ENCODE measurements at places on chromosomes 2 and 18.
A peak's percentile ranks its signal among the peaks of the same experiment; 100 is the strongest.

GRCh38 chr2:130917006-130917688 lies 80.4 kb downstream of the ARHGEF4 start:
- no peak for DNase-seq

DNA sequence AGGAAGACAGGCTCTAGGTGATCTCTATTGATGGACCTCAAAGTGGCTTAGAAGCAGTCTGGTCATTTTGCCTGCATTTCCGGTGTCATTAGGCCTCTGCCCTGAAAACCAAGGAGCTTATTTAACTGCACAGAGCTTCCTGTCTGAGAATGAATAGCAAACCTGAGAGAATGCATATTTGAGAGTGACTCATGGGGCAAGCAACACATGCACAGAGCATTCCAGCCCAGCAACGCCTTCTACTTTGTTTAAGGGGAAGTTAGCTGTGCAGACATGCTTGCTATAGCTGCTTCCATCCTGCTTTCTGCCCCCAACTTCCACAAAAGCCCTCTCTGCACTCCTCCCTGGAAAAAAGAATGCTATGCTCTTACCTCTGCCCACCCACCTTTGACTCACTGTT lies 232.8 kb downstream of the GRB14 start:
- no peak for DNase-seq

GRCh38 chr2:50875561-50875960 lies 156.4 kb downstream of the NRXN1 start:
- peak; percentile 92 for DNase-seq

- DNase-seq: no peak
These were observed 325.9 kb upstream of the NT5C1B start for GRCh38 chr2:18915227-18915626.

- no peak for DNase-seq
These were observed 118.8 kb downstream of the CTIF start for GRCh38 chr18:48657447-48658120.

DNA sequence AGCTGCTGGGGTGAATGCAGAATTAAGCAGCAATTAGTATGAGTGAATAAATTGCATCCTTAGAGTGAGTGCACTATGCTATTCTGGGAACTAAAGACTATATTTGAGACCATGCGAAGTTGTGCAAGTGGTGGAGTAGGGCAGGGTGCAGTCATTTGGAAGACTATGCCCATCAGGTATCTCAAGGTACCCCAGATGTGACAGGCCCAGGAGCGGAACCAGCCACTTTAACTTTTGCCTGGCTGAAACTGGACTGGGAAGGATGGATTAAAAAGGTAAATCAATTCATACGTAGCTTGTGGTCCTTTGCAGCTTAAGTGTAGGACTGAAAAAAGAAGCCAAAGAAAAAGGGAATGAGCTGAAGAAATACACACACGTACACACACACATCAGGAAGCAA lies 1.7 kb downstream of the KYNU start:
- DNase-seq: no peak

DNA sequence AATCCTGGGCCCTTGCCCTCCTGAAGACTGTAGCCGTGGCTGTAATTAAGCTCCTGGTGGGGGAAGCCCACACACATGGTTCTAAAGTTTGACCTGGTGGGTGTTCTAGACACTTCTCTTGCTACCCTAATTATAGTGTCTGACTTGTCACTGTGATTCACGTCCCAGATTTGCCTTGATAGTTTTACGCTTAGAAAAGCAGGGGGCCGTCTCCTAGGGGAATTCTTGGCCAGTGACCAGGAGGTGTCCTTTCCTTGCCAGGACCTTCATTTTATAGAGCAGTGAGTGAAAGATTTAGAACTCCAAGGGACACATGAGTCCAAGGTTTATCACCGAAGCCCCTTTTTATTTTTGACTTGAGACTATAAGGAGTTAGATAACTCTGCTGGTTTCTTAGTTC lies 9.0 kb downstream of the TMEM214 start:
- no peak for DNase-seq

DNA sequence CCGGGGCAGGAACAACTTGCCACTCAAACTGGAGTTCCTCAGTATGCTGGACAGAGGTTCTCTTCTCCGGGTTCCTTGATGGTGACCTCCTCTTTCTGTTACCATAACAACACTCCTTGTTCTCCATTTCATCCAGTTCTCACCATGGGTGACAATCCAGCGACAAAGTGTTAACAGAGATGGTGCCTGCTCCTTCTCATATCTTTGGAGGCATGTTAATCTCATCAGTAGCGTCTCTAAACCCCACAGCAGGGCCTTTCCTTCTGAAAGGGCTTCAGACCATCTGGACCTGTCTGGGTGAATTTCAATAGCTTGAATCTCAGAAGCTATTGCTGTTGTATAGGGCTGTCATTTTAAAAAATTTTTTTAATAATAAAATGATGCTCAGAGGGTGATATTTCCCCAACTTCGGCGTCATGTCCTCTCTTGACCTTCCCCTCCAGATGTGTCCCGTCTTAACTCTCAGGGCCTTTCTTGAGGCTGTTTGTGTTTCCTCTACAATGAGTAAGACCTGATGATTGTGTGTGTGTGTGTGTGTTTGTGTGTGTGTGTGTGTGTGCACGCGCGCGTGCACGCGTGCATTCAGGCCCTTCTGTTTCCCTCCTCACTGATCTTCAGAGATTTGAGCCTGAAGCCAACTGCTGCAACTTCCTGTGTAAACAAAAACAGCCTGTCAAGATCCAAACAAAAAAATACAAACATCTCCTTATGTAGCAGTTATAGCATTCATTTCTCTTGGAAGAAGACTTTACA lies 24.3 kb upstream of the CETN1 start:
- no peak for DNase-seq

GRCh38 chr2:13758412-13758811 lies 874.1 kb upstream of the LRATD1 start:
- DNase-seq: no peak

DNA sequence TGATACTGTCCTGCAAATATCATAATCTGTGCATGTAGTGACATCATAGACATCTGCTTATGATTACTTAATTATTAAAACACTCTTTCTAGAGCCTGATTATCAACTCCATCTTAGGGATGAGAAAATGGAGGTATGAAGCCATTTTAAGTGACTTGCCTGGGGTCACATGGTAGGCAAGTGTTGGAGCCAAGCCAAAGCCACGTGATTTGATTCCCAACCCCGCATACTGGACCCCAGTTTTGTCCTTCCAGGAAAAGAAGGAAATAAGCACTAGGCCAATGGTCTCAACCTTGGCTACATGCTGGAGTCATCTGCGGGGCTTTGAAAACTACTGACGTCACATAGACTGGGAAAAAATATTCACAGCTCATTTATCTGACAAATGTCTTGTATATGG lies 19.6 kb upstream of the SEH1L start:
- DNase-seq: no peak

GRCh38 chr2:55063226-55063625 lies 13.0 kb upstream of the RTN4 start:
- DNase-seq: peak; percentile 71

- DNase-seq: no peak
These were observed 204.8 kb downstream of the SETBP1 start for GRCh38 chr18:44885507-44885906.

DNA sequence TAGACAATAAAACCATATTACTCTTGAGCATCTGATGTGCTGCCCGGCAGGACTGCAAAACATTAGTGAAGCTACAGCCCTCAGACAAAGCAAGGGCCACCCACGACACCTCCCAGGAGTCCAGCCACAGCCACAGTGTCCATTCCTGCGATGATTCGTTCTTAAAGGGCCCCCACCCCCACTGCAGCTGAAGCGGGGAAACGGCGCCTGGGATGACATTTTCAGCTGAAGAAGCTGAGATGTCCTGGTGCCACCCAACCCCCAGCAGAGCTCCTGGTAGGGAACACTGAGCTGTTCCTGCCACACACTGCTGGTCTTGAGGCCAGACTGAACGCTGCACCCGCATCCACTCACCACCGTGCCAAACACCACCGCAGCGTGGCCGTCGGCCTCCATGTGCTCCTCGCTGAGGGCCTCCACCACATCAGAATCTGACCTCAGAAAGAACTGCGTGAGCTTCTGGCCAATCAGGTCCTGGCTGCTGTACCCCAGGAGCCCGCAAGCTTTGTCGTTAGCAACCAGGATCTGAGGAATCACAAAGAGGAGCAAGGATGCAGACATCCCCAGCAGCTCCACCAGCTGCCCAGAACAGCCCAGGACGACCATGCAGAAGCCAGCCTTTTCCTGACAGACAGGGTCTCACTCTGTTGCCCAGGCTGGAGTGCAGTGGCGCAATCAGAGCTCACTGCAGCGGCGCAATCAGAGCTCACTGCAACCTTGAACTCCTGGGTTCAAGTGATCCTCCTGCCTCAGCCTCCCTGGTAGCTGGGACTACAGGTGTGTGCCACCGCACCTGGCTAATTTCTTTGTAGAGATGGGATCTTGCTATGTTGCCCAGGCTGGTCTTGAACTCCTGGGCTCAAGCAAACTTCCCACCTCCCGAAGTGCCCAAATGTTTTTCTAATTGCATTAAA lies 9.5 kb downstream of the PASK start:
- no peak for DNase-seq

DNA sequence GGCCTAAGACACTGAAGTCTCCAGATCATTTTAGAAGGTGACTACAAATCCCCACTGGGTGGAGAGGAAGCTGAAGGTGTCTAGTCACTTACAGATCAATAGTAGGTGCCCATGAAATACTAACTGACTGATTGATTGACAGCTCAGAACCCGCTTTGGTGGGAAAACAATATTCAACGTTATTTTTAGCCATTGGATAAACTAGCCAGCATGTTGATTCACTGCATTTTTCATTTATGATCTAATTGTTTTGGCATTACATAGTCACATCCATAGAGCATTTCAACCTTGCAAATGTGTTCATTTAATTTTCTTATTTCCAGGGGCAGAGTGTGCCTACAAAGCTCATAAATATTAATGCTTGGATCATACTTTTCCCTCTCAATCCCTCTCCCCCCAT lies 162.3 kb downstream of the MREG start:
- no peak for DNase-seq

DNA sequence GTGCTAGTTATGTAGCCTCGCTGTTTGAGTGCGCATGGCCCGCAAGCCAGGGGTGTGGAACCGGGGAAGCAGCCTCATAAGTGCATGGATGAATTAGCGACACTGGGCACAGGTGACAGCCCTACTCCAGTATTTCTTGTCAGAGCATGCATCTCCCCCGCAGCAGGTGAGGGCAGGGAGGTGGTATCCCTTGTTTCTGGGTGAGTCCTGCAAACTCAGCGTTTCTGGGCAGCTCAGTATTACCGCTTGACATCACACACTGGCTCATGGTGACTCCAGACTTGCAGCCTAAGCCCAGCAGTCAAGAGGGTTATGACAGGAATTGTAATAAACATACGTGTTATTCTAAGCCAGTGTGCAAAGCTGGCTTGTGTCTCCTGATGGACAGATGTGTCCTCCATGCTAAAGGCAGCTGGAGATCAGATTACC lies 2.5 kb downstream of the CABLES1 start:
- DNase-seq: no peak

DNA sequence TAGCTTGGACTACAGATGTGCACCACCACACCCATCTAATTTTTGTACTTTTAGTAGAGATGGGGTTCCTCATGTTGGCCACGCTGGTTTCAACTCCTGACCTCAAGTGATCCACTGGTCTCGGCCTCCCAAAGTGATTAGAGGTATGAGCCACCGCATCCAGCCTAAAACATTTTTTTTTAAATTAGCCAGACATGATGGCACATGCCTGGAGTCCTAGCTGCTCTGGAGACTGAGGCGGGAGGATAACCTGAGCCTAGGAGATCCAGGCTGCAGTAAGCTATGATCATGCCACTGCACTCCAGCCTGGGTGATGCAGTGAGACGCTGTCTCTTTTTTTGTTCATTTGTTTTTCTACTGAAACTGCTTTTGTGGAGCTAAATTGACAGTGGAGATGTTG lies 64.6 kb upstream of the ATG16L1 start:
- no peak for DNase-seq

DNA sequence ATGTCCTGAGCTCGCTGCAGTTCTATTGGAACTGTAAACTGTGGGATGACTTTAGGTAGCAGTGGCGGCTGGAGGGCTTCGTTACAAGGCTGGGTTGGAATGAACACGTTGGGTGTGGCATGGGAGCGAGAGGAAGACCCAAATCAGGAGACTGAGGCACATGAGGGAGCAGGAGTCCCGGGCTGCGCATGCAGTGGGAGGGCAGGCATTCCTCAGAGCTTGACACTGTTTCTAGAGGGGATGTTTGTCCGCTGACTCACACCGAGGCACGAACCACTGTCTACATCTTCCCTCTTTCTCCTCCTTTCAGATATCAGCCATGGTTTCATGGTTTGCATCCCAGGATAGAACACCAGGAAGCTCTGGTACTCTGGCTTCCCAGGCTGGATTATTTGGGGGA lies 40.6 kb upstream of the LAMA1 start:
- no peak for DNase-seq

GRCh38 chr18:22113144-22113844 lies 56.1 kb upstream of the GATA6 start:
- DNase-seq: no peak

DNA sequence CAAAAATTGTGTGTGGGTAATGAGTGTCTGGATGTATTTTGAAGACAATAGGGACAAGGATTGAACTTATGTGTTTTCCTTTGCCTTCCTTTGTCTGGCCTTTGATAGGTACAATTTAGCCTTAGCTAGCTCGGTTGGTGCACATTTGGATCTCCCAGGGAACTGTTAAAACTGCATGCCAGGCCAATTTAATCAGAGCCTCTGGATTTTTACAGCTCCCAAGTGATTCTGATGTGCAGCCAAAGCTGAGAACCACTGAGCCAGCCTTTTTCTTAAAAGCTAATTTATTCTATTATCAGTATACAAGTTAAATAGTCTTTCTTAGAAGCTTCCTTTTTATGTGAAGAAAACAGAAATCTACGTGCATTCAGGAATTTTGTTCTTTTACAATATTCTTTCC lies 25.0 kb downstream of the PLEK start:
- no peak for DNase-seq

DNA sequence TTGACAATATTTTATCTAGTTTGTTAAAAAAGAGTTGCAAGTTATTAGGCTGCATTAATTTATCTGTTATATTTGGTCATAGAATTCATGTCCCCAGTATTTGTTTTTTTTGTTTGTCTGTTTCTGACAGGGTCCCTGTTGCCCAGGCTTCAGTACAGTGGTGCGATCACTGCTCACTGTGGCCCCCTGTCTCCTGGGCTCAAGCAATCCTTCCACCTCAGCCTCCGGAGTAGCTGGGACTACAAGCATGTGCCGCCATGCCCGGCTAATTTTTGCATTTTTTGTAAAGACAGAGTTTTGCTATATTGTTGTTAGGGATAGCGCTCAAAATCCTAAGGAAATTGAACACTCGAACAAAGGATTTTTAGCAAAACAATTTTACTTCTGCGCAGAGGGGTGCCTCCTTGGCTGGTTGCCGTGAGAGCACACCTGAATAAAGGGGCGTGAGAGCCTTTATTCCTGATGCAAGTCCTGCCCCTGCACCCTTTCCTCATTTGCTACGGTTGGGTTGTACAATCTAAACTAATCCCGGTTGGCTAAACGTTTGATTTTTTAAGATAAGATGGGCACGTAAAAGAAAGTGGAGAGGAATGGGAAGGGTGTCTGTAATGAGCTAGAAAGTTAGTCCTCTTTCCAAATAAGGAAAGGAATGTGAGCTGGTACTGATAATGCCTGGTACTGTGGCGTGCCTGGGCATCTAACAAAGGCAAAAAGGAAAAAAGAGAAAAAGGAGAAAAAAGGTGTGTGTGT lies 65.5 kb downstream of the COMMD1 start:
- DNase-seq: no peak

Data from NCI-H446 treated with DMSO at 0.1 percent for 48 hours (cell line).